Stimulated activated CD8-positive, alpha-beta memory T cell treated with anti-CD3 and anti-CD28 coated beads, Interleukin-7, amount 100 ng/mL, for 4 hours (primary cell): ENCODE measurements at places on chromosomes 11 and 22.

- no peak for DNase-seq
Measured at GRCh38 chr11:17873586-17873985, 139.0 kb downstream of the KCNC1 start.

DNA sequence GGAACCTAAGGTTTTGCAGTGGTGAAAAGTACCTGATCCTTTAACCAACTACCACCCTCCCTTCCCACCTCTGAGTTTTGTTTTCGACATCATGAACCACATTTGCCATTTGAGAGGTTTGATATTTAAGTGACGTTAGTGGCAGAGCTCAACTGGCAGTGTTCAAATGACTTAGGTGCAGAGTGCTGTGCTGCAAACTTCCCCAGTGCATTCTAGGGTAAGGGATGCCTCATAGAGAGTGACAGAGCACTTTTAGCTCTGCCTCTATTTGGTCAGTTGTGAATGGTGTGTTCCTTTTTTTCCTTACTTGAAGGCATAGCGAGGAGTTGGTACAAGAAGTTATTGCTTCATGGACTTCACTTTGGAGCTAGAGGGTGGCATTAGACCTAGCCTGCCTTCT, 9.4 kb downstream of the BMAL1 start:
- no peak for DNase-seq

GRCh38 chr11:83008581-83008923, 63.1 kb downstream of the RAB30 start:
- DNase-seq = no peak

- DNase-seq = no peak
Measured at GRCh38 chr11:119016216-119017009, 1.7 kb downstream of the RPS25 start.

GRCh38 chr11:19162951-19163505, 38.8 kb downstream of the CSRP3 start:
- DNase-seq = no peak

GRCh38 chr11:112159098-112160065, 4.5 kb downstream of the IL18 start:
- DNase-seq = no peak

DNA sequence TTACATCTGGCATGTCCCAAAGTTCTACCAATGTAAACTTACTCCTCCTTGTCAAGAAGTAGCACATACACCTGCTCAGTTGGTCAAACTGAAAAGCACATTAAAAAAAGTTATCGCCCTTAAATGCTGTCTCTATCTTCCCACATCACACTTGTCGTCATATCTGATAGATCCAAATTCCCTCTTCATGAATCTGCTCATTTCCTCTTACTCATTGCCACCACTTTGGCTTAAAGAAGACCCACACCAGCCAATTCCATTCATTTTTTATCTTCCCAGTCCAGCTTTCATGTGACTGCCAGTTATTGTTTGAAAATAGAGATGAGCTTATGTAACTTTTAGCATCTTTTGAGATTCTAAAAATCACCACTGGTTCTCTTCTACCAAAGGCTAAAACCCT, 305.9 kb upstream of the MTNR1B start:
- no peak for DNase-seq

- no peak for DNase-seq
Measured at GRCh38 chr11:119957951-119958350, 180.0 kb downstream of the TRIM29 start.
